ENCODE measurements at places on chromosomes 11 and 22.

- no peak for DNase-seq
Measured at GRCh38 chr11:98732947-98733346, 287.8 kb upstream of the CNTN5 start.

DNA sequence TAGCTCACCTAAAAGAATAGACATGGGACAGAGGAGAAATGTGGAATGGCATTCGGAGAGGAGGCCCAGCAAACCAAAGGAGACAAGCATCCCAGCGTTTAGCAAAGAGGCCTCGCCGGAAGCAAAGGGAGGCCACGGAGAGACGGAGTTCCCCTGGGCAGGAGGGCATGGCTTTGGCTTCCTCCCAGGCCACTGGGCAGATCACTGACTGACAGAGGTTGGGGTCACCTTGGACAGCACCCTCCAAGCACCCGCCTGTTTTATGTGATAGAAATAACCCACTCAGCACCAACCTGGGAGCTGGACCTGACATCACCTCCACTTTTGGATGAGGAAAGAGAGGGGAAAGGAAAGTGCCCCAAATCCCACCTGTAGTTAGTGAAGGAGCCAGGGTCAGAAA lies 434.1 kb downstream of the BRD1 start:
- no peak for DNase-seq

- DNase-seq: no peak
Measured at GRCh38 chr22:45499746-45500145, 2.9 kb upstream of the FBLN1 start.

GRCh38 chr11:79439886-79440570 lies 802 bp downstream of the TENM4 start:
- DNase-seq: no peak

- DNase-seq: no peak
Measured at GRCh38 chr11:56855217-56855616, 106.7 kb upstream of the OR9G4 start.

DNA sequence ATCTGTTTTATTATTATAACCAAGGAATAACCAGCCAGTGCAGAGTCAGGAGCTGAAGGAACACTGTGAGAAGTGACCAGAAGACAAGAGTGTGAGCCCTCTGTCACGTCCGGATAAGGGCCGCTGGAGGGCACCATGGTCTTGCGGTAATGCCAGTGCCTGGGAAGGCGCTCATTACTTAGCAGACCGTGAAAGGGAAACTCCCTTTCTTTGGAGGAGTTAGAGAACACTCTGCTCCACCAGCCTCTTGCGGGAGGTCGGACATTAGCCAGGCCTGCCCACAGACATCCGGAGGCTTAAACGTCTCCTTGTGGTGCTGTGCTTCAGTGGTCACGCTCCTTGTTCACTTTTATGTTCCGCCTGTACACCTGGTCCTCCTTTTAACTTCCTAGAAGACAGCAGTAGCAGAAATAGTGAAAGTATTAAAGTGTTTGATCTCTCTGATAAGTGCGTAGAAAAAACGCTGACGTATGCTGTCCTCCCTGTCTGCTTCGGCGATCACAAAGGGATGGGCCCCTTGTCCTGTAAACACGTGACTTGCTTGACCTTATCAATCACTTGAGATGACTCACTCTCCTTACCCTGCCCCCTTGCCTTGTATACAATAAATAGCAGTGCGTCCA lies 120.6 kb upstream of the LMO1 start:
- peak; percentile 24 for DNase-seq

DNA sequence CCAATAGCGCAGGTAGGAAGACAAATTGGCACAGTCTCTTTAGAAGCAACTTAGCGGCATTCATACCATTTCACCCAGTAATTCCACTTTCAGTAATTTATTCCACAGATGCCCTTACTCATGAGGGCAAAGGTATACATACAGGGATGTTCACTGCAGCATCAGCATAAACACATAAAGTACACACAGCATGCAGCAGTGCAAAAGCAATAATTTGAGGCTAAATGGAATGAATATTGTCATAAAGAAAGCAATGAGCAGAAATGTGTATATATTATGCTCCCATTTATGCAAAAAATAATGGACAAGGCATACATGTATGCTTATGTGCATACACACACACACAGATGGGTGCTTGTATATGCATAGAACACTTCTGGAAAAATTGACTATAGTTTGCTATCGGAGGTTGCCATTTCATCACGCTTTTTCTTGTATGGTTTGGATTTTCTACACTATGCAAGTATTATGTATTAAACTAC lies 50.2 kb downstream of the TECTA start:
- DNase-seq: no peak

DNA sequence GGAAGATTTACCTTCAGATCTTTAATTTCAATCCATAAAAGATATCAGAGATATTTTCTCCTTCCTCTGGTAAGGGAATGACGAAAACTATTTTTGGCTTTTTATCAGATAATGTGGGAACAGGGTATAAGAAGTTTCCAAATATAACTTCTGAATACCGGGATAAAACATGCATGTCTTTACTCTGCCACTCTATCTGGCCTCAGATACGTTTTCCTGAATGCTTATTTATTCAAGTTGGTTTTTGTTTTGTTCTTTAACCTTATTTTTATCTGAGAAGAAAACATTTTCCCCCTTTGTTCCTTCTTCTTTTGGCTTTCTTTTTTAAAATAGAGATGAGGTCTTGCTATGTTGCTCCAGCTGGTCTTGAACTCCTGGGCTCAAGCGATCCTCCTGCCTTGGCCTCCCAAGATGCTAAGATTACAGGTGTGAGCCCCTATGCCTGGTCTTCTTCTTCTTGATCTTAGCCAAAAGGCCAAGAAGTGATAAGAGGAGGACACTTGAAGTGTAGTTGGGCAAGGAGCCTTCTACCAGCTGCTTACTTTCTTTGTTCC lies 1.5 kb downstream of the SERPIND1 start:
- no peak for DNase-seq

GRCh38 chr11:78380615-78381051 lies 37.0 kb downstream of the GAB2 start:
- peak; percentile 61 for DNase-seq

DNA sequence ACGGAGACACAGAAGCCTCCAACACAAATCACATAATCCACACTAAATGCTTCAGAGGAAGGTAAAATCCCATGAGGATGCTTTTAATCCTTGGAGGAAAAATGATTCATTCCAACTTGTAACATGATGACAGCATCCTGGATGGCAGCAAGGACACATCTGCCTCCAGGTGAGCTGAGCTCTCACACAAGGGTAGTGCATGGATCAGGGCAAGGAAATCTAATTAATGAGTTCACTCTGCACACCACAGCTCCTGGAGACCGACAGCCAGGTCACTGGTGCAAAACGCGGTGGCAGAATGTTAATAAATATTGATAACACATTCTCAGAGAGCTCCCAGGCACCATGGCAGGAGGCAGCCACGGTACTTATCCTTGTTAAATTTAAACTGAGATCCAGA lies 40.3 kb upstream of the CYP2D6 start:
- DNase-seq: no peak

- peak; percentile 28 for DNase-seq
Measured at GRCh38 chr11:42066113-42066512, 606.7 kb upstream of the LRRC4C start.

DNA sequence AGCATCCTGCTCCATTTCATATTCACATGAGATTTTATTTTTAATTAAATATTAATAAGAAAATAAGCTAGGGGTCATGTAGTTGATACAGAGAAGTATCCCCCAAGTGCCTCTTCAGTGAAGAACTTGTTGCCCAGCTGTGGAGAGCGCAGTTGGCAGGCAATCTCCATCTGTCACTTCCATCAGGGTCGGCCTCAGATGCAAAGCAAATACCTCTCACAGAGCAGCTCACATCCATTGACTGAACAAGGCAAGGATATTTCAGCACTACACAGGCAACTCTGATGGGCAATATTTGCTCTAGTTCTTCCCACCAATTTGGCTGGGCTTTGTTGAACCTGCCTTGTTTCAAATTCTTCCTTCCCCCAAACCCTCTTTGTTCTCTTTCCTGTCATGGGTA lies 129.4 kb downstream of the NOX4 start:
- DNase-seq: no peak
